Fibroblast of pulmonary artery (primary cell): ENCODE measurements at places on chromosomes 3 and 15.
A peak's percentile ranks its signal among the peaks of the same experiment; 100 is the strongest.

DNA sequence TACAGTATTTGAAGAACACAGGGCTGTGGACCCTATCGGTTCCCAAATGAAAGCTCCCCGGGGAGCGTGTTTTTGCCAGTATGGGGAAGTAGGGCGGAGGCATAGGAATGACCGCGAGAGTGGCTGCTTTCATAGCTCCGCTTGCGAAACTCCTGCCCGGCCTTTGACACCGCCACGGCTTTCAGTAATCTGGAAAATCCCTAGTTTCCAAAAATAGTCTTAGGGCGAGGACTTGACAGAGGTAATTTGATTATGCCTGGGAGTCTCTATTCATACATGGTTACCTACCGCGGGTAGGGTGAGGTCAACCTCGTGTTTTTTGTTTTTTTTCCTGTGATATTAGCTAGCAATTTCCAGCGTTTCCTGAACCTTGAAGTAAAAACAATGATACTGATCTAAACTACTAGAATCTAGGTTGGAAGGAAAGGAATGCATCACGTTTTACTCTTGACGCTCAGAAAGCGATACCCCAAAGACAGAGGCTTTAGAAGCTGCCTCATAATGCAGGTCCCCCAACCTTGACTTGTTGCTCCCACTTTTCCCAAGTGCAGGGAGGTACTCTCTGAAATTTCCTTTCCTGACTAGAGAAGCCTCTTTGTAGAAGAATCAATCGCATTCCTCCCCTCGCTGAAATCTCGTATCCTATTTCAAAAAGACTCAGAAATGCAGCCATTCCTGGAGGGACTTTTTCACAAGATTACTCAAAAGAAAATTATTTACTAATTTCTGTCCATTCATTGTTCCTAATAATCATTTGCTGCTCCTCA is 894 bp upstream of the CCNL1 start:
- peak; percentile 97 for DNase-seq

DNA sequence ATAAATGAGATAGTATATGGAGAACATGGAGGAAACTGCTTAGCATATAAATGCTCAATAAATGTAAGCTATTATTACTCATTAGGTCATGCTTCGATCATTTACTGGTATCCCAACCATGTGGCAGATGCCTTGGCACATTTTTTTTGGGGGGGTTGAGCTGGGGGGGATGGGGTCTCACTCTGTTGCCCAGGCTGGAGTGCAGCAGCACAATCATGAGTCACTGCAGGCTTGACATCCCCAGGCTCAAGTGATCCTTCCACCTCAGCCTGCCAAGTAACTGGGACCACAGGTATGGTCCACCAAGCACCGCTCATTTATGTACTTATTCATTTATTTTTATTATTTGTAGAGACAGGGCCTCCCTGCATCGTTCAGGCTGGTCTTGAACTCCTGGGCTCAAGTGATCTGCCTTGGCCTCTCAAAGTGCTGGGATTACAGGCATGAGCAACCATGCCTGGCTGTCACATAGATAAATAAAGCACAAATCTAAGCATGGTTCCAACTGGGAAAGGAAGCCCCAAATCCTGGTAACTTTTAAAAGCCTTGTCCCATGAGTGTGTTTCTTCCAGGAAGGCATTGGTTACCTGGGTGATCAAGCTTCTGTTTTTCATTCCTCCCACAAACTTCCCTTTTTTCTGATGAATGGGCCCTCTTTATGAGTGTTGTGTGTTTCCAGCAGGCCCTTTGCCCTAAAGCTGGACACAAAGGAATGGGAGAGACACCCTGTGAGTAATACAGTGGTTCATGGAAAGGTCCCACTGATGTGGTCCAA is 147.4 kb upstream of the UMPS start:
- DNase-seq, result no peak

GRCh38 chr3:156761007-156761406 is 65.1 kb upstream of the LEKR1 start:
- no peak for DNase-seq

- DNase-seq, result peak; percentile 21
These were observed 55.2 kb upstream of the CHRNA7 start for GRCh38 chr15:31974855-31975829.

DNA sequence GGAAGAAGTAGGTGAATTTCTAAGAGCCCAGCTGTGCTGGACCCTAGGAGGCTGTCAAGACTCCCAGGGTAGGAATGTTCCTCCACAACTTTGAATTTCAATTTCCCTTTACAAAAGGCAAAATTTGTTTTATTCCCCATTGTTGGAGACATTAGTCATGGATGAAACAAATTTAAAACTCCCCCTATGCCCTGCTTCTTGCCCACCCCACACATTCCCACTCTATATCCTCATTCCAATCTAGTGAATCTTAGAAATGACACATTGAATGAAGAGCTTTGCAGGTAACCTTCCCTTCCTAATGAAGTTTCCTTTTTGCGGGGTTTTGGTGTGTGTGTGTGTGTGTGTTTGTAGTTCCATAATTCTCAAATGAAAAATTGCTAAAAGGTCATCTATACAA is 72.6 kb downstream of the CCNL1 start:
- peak; percentile 49 for DNase-seq
